ENCODE measurements at places on chromosomes 4 and X.

DNA sequence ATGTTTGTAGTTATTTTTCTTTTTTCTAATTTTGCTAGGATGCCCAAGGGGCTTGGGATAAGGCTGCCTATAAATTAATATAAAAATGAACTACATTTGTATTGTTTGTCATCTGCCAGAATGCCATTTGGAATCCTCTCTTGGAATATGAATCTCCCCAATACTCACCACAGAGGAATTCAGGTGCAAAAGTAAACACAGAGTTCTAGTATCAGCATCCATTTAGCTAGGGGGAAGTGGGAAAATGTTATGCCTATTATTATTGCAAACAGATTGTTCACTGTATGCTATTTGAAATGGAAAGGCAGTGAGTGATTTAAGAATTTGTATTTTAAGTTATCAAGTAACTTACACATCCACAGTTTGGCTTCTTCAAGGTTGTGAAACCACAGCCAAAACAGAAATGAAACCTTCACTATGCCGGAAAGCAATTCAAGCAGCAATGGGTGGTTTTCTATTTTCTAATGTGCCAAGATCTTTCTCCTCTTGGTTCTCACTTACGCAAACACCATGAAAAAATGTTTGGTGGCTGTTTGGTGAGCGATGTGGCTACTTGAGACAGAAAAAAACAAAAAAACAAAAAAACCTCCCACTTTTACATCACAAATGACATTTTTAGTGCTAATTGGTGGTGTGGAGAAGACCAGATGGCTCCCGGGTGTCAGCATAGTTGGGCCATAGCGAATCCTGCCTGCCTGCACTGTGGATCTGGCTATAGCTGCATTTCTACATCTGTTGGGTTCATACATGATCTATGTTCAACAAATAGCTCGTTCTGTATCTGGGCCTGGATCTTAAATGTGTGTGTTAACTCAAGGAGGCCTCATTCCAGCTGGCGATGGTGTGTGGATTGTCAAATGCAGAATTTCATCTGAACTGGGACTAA is 200.8 kb upstream of the GIMD1 start:
- no peak for DNase-seq

DNA sequence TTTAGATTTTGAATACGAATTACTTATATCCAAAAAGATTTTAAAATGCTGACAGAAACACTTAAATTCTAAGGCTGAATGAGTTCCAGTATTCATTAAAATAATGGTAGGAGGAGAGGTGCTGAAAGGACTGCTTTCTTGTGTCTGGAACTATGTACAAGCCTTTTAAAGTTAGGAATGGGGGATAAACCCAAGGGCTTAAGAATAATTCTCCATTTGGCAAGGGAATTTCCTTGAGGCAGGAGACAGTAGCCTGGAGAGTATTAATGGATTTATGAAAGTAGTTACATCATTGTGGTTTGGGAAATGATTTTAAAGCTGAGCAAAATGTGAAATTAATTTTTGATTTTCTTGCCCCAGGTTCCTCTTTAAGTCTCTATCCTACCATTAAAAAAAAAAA is 266.5 kb upstream of the KCNIP4 start:
- DNase-seq: no peak

GRCh38 chr4:113975578-113975977 is 3.9 kb downstream of the ARSJ start:
- DNase-seq: no peak

DNA sequence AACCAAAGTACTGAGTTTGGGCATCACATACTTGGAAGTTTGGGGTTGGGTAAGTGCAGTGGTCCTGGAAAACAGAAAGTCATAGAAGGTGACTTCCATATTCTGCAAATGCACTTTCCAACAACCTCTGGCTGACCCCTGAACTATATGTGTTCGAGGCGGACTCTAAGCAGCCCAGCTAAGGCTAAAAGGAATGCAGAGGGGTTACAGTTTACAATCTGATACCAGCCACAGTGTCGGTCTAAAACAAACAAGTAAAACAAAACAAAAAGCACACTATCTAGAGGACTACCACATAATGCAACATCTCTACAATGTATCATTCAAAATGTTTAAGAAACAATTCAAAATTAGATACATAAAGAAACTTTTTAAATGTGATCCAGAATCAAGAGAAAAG is 185.6 kb downstream of the ADAMTS3 start:
- DNase-seq: no peak

DNA sequence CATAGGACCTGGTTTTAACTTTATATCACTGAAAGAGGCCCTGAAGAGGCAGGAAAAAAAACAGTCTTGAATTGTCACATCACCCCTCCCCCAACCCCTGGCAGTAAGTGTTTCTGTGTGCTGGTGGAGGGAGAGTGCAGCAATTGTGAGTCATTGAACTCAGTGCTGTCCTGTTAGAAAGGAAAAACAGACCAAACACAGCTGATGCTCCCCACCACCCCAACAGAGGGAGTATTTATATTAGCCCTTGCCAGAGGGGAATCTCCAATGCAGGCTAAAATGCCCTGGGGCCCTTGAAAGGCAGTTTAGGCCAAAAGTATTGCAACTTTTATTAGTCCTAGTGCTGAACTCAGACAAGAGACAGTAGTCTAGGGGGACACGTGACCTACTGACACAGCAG is 197.8 kb upstream of the AGTR2 start:
- DNase-seq: no peak

GRCh38 chr4:47213971-47214370 is 182.6 kb downstream of the GABRB1 start:
- DNase-seq: no peak

- no peak for DNase-seq
These were observed 122.0 kb downstream of the CORIN start for GRCh38 chr4:47715716-47716416.

- DNase-seq: no peak
These were observed 1.5 kb downstream of the BEND4 start for GRCh38 chr4:42150653-42151567.

DNA sequence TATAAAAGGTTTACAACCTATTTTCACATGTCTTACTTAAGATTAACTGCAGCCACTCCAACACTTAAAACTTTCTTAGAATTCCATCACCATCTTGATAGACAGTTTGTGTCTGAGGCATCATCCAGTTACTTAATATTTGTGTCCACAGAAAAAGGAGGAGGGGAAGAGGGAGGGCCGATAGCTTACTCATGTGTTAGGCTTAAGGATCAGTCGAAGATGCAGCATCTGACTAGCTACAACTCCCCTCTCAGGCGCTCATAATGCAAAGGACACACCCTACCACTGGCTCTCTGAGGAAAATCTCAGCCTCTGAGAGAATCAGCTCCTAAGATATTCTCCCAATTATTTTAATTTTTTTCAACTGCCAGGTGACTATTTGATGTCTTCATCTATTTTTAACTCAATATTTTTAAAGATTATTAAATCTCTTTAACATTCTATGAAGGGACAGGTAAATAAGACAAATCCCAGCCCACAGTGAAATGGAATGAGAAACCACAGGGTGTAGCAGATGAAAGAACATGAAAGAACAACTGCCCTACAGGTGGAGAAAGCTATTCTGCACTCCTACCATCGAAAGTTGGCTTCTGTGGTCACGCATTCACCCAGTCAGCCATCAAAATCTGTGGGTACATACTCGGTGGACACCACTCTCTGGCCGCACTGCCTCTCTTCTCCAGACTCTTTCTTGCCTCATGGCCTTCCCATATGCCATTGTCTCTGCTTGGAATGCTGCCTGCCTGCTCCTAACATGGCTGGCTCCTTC is 48.0 kb downstream of the ARAP2 start:
- DNase-seq: no peak

DNA sequence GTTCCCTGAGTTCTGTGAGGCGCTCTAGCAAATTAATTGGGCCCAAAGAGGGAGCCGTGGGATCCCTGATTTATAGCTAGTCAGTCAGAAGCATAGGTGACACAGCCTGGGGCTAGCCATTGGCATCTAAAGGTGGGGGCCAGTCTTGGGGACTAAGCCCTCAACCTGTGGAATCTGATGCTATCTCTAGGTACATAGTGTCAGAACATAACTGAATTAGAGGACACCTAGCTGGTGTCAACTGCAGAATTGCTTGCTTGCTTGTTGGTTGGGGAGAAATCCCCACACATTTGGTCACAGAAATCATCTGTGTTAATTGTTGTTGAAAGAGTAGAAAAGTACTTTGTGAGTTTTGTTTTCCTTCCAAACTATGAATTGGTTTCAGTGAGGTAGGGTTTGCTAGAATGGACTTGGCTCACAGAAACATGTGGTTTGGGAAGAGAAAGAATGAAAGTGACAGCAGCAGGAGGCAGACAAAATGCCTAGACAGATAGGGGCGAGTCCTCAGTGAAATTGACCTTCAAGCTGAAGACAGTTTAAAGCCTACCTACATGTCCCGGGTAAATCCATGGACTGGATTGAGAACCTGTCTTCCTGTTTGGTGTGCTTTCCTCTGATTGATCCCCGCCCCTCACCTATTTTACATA is 12.8 kb upstream of the GPR82 start:
- DNase-seq: no peak

GRCh38 chr4:3344596-3344995 is 51.8 kb downstream of the RGS12 start:
- DNase-seq: no peak

DNA sequence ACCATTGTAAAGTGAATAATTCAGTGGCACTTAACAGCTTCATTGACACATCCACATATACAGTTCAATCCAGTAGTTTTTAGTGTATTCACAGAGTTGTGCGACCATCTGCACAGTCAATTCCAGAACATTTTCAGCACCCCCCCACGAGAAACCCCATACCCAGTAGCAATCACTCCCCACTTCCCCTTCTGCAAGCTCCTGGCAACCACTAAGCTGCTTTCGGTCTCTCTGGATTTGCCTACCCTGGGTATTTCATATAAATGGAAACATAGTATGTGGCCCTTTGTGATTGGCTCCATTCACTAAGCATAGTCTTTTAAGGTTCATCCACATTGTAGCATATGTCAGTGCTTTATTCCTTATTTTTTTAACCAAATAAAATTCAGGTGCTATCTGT is 10.0 kb downstream of the MSL3 start:
- no peak for DNase-seq

DNA sequence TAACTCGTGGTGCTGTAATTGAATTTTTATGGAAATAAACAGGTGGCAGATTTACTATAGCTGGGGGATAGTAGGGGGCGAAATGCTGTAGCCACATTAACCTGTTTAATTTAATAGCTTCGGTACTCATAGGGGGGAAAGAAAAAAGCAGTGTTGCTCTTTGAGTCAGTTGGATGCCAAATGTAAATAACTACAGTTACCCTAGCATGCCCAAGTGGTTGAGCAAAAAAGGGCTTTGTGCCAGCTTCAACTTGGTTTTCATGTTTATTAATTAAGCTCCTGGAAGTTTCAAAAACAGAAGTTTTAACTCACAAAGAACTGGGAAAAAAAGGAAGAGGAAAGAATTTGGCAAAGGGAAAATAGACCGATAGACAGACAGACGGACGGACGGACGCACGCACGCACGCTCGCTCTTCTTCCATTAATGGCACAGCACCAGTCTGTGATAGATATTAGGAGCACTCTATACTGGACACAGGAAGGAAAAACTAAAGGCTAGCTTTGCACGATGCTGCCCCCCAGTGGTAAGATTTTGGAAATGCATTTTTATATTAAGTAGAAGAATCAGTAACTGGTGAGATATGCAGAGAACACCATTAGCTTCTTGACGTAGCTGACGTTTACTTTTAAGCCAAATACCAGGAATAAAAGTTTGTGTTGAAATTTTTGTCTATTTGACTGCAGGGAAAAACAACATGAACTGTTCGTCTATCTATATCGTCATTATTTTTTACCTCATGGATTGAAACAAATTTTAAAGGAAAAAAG is 151.8 kb downstream of the SLC7A11 start:
- DNase-seq: no peak

DNA sequence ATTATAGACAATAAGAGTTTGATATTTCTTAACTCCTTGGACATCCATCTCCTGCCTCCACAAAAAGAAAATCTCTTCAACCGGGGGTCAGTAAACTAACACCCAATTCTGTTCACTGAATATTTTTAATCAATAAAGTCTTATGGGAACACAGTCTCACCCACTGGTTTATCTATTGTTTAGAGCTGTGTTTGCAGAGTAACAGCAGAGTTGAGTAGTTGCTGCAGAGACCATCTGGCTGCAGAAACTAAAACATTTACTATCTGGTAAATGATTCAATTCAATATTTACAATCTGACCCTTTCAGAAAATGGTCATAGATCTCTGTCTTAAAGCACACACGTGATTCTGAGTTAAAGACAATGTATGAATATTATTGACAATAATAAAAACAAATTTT is 94.0 kb downstream of the TMA16 start:
- DNase-seq: no peak

- no peak for DNase-seq
These were observed 889 bp downstream of the MGARP start for GRCh38 chr4:139278912-139279759.

- no peak for DNase-seq
These were observed 31.5 kb downstream of the WWC2 start for GRCh38 chr4:183130328-183131155.

DNA sequence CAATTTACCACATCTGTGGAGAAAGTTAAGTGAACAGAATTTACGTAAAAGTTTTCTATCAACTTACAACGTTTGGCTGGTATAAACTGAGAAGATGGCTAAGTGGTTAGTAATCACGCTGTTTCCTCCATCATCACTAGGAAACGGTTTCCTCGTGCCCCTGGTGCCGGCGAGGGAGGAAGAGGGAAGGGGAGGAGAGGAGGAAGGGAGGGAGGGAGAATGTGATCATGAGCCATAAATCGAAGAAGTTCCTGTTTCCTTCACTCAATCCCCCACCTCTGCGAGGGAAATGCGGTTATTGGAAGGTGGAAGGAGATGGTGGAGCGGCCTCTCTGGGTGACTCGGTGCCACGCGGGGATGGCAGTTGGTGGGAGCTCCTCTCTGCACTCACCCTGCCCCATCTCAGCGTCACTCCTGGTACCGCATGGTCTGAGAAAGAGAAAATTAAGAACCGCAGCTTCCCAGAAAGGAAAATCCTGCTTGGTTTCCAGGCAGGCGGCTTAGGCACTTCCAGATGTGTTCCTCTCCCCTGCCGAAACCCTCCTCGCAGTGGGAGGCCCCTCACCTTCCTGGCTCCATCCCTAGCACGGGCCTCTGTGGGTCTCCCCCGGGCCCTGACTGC is 216.8 kb downstream of the AFAP1 start:
- DNase-seq: no peak
